Activated CD8-positive, alpha-beta T cell treated with anti-CD3 and anti-CD28 coated beads for 36 hours (primary cell): ENCODE measurements at places on chromosomes 1 and 21. TPM values are rescaled to one million over a fixed set of nuclear protein-coding genes. Genes with fewer than 3 reads are reported as not detected.
A peak's percentile ranks its signal among the peaks of the same experiment; 100 is the strongest.

DNA sequence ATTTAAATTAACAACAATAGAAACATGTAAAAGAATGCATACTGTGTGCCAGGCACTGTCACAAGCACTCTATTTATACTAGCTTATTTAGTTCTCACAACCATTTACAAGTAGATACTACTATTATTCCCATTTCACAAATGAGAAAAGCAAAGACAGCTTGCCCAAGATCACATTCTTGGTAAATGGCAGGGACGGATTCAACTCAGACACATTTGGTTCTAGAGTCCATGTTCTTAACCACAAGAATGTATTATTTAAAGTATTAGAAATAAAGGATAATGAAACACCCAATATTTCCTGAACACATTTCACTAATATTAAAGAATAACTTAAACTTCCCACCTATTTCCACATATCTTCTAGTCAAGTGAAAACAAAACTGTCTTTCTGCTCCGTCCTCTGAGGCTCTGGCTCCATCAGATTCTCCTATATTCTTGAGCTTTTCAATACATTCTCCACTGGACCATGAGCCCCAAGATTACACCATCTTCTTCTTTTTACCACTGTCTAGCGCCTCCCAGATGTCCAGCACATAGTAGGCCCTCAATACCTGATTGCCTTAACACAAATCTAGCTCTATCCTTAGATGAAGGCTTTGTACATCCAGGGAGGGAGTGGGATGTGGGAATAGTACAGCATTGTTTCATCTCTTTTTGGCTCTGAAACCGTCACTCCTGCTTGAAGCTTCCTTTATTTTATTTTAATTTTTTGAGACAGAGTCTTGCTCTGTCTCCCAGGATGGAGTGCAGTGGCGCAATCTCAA, 29.3 kb downstream of the SOD1 start:
- H3K36me3 ChIP-seq: peaks cover 56% of the 10 kb centered on the region
- no peak overlapping the region for H3K4me3 ChIP-seq
- H3K4me1 ChIP-seq: no peaks in the 10 kb centered on the region
- no peak for DNase-seq

DNA sequence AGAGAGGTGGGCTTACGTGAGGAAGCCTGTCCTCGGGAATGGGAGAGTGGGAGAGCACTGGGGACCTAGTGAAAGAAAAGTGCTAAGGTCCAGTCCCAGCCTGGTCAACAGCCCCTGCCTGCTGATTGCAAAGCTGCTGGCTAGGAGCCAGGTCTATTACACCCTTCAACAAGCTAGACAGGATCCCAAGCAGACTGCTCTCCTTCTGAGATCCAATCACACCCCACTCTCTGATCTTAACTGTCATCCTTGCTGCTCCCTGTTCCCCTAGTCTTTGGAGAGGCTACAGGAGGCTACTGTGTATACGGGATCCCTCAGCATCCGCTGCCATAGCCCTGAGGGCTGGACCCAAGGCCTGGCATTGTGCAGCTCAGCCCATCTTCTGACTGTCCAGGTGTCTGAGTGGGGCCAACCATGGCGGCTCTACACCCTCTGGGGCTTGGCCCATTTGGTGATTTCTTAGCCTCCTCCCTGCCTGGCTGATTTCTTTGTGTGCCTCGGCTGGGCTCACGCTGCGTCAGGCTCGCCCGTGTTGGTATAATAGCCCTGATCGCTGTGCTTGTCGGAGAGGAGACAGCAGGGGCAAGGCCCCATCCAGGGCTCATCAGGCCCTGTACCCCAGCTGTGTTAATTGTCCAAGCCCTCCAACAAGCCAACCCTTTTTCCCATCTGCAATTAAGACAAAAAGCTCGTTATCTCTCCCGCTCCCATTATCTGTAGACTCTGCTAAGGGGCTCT, 43.9 kb downstream of the NAV1 start:
- peaks cover 10% of the 10 kb centered on the region for H3K27me3 ChIP-seq
- H3K4me1 ChIP-seq: no peaks in the 10 kb centered on the region
- H3K27ac ChIP-seq: no peak overlapping the region
- no peak overlapping the region for H3K4me3 ChIP-seq
- no peaks in the 10 kb centered on the region for H3K36me3 ChIP-seq

- no peaks in the 10 kb centered on the region for H3K36me3 ChIP-seq
- peak overlapping the region; percentile 85 for H3K4me3 ChIP-seq
- peaks cover 27% of the 10 kb centered on the region for H3K4me1 ChIP-seq
- no peaks in the 10 kb centered on the region for H3K27me3 ChIP-seq
- DNase-seq: no peak
- peak overlapping the region; percentile 73 for H3K27ac ChIP-seq
These were observed 1.2 kb upstream of the TPRG1L start for GRCh38 chr1:3623441-3624199.

Gene C1orf122
- total RNA-seq: 17.9 TPM

Gene LAMC2
- total RNA-seq: not detected

Gene TMPRSS2
- total RNA-seq: not detected

Gene GPX7
- 21.5 TPM for total RNA-seq
